Activated CD4-positive, alpha-beta T cell treated with anti-CD3 and anti-CD28 coated beads, Interleukin-2, amount 50 U/mL, for 48 hours (primary cell): ENCODE measurements at places on chromosomes 6 and 20.

DNA sequence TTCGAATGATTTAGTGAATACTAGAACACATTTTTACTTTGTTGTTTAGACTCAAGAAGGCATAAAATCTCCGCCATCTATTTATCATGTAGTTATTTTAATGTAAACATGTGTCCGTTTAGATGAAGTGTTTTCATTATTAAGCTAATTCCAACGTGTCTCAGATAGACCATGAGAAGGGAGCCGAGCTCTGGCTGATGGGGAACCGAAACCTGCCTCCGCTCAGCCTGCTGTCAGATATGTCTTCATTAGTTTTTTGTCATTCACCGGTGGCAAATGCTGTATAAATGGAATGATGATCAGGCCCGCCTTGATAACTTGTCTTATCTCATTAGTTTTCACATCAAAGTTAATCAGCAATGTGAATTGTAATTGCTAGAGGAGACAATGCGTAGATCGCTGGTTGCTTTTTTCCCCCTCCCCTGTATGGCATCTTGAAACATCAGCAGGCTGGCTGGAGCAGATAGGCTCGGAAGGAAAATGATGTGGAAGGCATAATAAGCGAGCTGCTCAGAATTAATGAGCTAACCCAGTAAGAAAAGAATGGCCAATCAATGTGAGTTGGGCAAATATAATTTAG lies 136.4 kb downstream of the LINC00237 start:
- DNase-seq, result no peak

GRCh38 chr6:150076196-150076893 lies 7.4 kb upstream of the ULBP3 start:
- no peak for DNase-seq

GRCh38 chr6:158816803-158817727 lies 2.1 kb downstream of the EZR start:
- DNase-seq, result peak; percentile 41

GRCh38 chr6:128112494-128112893 lies 211.6 kb upstream of the THEMIS start:
- no peak for DNase-seq

- no peak for DNase-seq
Measured at GRCh38 chr6:1613346-1613687, 3.6 kb downstream of the FOXC1 start.

GRCh38 chr6:149963212-149963461 lies 606 bp upstream of the ULBP1 start:
- peak; percentile 63 for DNase-seq

DNA sequence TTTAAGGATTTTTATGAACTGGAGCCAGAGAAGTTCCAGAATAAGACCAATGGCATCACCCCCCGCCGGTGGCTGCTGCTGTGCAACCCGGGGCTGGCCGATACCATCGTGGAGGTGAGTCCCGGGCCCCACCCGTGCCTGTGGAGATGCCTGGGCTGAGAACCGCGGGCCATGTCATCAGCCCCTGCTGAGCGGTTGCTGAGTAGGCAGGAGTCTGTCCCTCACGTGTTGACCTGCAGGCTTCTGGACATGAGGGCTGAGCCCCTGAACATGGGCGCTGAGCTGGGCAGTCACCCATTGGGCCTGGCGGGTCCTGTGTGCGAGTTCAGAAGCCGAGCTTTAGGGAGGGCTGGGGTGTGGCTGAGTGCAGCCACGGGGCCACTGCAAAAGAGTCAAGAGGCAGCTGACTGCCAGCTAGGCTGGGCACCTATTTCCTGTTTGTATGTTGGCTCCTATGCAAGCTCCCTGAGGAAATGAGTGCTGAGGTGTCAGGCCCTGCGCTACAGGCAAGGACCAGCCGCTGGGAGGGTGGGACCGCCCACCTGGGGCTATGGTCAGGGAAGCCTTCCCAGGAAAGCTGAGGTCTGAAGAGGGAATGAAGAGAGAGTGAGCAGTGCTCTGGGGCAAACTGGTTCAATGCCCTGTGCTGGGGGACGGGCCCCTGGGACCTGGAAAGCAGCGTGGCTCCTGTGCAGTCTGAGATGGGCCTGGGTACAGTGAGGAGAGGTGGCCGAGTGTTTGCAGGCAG lies 34.3 kb downstream of the PYGB start:
- DNase-seq, result no peak

DNA sequence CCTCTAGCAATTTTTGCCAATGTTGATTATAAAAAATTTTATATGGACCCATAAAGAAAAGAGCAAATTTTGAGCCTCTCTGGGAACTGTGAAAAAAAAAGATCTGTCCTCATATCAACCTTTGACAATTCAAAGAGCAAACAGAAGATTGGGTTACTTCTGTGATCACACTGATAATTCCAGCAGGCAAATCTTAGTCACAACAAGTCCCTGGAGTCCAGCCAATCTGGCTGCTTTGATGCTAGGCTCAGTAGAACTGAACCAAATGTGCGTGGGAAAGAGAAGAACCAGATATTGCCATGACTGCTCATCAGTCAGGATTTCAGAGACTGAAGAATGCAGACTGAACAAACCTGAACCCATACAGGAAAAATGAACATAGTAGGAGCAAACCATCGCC lies 438.4 kb upstream of the FLRT3 start:
- no peak for DNase-seq
